ENCODE measurements at places on chromosomes 7 and 10.

- DNase-seq: no peak
Measured at GRCh38 chr7:34311591-34311990, 346.4 kb upstream of the NPSR1 start.

- DNase-seq: no peak
Measured at GRCh38 chr7:29229066-29229465, 34.5 kb downstream of the CHN2 start.

DNA sequence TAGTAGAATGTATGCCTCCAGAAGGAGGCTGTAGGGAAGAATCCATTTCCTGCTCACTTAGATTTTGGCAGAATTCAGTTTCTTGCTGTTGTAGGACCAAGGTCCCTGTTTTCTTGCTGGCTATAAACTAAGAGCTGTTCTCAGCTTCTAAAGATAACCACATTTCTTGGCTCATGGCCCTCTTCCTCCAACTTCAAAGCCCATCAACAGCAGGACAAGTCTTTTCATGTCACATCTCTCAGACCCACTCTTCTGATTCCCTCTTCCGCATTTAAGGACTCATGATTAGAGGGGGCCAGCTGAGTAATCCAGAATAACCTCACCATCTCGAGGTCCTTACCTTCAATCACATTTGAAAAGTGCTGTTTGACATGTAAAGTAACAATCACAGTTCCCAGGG, 8.2 kb upstream of the LSM8 start:
- DNase-seq: no peak

GRCh38 chr7:80900583-80901576, 18.0 kb downstream of the SEMA3C start:
- DNase-seq: no peak

- no peak for DNase-seq
Measured at GRCh38 chr10:105598207-105598606, 957.1 kb downstream of the SORCS3 start.

DNA sequence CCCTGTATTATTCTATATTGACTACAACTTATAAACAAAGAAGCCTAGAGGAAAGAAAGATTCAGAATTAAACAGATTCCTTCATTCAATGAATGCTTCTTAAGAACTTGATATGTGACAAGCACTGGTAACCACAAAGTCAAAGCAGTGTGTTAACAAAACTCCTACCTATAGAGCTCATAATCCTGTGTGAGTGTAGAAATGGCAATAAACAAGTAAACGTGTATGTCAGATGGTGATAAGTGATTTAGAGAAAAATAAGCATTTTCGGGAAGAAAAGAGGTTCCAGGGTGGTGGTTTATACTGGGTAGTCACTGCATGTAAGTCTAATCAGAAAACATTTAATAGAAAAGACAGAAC, 141.3 kb downstream of the JMJD1C start:
- no peak for DNase-seq

- peak; percentile 60 for DNase-seq
Measured at GRCh38 chr10:99619090-99619800, 994 bp downstream of the SLC25A28 start.

GRCh38 chr10:123643315-123643714, 22.8 kb upstream of the GPR26 start:
- no peak for DNase-seq
